ENCODE measurements at places on chromosomes 6 and 20.

- no peak for DNase-seq
Measured at GRCh38 chr6:75882734-75883133, 133.7 kb downstream of the MYO6 start.

GRCh38 chr6:132144456-132144855 is 193.3 kb upstream of the CCN2 start:
- DNase-seq, result no peak

GRCh38 chr20:59515013-59515905 is 89.1 kb upstream of the PHACTR3 start:
- peak; percentile 76 for DNase-seq

GRCh38 chr6:121247386-121247785 is 86.9 kb downstream of the TBC1D32 start:
- no peak for DNase-seq

GRCh38 chr6:159726255-159726917 is 920 bp upstream of the WTAP start:
- no peak for DNase-seq
